Esophagus squamous epithelium (tissue), 5 donors: ENCODE measurements at places on chromosomes 2 and 18.

DNA sequence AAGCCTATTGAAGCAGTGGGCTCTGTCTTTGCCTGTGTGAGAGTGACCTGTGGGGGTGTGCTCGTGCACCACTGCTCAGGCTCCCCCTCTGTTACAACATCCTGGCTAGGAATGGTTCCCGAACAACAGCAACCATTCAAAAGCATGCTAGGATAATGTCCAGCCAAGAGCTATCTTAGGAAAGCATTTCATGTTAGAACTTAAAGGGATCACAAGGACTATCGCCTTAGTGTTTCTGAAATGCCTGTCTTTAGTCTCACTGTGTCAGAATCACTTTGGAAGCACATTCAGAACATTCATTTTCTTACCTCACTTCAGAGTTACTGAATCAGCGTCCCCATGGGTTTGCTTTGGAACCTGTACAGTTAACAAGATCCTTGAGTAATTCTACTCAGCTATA is 134.9 kb upstream of the DSEL start:
- DNase-seq, result no peak

- DNase-seq, result no peak
Observed at GRCh38 chr18:26301681-26302080, 75.4 kb downstream of the TAF4B start.

GRCh38 chr2:11933854-11934253 is 187.4 kb downstream of the LPIN1 start:
- DNase-seq, result no peak

DNA sequence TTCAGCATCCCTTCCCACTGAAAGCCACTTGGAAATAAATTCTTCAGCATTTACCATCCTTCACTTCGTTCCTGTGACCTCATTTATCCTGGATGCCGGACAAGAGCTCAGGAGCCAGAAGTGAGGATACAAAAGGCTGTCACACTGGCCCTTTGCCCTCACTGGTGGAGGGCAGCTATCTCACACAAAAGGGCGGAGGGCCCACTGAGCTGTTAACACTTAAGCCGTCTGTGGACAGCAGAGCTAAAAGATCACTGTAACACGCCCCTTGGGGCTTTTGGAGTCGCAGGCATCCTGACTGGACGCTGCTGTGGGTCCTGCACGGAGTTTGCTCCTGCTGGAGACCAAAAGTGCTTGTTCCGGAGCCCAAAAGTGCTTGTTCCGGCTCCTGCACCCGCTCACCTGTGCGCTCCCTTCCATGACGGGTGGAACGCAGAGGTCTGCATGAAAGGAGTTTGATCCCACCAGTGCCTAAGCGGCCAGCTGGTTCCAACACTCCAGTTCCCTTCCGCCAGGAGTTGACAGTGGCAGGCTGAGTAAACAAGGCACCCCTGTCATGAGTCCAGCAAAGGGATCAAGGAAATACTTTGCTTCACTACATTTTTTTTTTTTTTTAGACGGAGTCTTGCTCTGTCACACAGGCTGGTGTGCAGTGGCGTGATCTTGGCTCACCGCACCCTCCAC is 572.0 kb upstream of the LINC00305 start:
- no peak for DNase-seq

DNA sequence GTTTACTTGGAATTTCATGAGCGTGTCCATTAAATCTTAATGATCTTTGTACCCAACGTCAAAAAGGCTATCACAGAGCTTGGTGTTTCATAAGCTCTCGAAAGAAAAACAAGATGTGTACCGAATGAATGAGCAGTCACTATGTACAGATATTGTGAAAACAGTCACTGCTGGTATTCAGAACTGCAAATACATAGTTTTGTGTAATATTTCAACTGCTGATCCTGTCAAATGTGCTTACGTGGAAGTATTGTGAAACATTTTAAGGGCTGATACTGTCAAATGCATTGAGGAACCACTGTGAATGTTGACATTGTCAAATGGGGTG is 184.2 kb upstream of the KLHL29 start:
- no peak for DNase-seq

DNA sequence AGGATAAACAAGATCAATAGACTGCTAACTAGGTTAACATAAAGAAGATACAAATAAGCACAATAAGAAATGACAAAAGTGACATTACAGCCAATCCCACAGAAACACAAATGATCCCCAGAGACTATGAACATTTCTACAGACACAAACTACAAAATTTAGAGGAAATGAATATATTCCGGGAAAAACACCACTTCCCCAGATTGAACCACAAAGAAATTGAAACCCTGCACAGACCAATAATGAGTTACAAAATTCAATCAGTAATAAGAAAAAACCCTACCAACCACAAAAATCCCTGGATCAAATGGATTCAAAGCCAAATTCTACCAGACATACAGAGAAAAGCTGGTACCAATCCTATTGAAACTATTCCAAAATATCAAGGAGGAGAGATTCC is 232.4 kb upstream of the RBMS1 start:
- no peak for DNase-seq

DNA sequence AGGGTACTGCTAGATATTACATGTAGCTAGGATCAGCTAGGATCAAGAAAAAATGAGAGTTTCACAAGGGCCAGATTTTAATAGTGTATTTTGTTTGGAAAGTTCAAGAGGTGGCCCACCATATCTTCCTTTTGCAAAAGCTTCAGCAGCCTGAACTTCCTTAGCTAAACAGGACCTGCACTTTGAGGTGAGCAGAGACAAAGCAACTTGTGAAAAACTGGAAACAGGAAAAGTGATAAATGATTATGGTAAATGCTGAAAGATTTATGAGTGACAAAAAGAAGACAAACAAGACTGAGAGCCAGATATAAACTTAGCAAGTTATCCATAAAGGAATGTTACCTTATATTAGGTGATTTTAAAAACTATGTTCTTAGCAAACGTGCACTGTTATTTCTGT is 123.6 kb downstream of the ZNF521 start:
- no peak for DNase-seq

DNA sequence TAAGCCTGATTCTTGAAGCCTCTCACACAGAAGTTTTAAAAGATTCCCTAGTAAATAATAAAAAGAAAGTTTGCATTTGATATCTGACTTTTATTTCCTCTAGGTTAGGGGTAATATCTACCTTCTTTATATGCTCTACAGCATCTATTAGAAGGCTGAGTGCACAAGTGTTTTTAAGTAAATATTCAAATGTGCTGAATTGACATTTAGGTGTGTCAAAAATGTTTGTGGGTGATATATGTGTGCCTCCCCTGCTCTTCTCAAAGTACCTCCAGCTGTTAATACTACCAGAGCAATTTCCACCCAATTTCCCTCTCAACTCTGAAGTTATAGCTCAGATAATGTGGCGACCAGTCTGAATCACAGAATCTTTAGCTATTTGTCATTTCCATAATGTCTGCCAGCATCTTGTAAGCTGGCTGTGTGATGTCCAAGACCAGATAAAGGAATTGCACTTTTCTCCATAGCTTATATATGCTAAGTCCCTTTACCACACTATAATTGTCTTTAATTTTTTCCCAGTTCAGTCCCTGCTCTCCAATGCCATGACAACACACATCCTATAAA is 24.4 kb upstream of the ERMN start:
- DNase-seq, result no peak

GRCh38 chr18:59388817-59389216 is 29.8 kb upstream of the LMAN1 start:
- no peak for DNase-seq

DNA sequence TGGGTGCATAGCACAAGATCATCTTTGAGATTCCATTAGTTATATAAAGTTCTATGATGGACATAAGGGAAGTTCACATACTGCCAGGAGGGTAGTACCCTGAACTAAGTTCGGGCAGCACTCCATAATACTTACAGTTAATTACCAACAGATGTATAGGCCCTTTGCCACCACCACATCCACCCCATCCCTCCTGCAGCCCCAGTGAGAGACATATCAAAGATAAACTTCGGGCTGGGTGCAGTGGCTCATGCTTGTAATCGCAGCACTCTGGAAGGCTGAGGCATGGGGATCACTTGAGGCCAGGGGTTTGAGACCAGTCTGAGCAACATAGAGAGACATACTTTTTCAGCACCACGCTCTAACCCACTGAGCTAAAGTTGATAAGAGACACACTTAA is 46.4 kb upstream of the NPAS2 start:
- no peak for DNase-seq

DNA sequence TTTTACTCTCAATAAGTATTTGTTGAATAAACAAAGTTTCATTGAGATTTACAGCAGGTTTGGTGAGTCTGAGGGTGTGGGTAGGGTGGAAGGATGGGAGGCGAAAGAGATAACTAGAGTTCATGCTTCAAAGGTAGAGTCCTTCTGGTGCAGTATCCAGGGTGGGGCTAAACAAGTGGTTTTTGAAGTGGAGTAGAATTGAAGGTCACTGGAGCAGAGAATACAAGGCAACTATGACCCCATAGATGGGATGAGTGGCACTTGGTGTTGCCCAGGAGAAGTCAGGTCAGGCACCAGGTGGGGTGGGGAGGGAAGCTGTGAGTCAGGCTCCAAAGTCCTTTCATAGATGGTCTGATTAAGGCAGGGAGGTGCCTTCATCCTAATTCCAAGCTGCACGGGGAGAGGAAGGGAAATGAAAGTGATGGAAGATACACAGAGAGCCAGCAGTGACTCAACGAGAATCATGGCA is 6.6 kb upstream of the CAB39 start:
- DNase-seq, result no peak

- DNase-seq, result no peak
Observed at GRCh38 chr2:62471816-62472215, 34.2 kb downstream of the TMEM17 start.

DNA sequence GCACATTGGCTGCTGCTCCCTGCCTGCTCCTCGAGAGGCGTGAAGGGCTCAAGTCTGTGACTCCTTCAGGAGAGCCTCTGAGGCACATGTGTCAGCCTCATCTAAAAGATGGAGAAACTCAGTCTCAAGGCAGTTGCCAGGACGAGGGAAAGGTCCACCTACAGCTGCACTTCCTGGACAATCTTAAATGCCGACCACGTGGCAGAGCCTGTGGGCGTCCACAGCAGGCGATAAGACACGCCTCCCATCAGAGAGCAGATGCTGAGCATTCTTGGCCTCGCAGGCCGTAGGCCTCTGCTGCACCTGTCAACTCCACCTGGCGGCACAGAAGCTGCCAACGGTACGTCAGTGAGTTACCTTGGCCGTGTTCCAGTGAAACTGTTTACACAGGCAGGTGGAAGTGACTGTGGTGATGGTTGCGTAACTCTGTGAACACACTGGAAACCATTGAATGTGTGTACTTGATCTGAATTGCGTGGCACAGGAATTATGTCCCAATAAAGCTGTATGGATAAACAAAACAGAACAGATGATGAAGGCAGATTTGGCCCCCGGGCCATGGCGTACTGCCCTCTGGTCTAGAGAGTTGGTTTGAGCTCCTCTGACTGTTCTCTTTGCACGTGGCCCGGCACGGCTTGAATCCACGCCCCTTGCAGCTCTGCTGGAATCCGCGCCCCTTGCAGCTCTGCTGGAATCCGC is 114.5 kb downstream of the RNF144A start:
- DNase-seq, result no peak

- no peak for DNase-seq
Observed at GRCh38 chr18:79947881-79948610, 3.4 kb downstream of the SLC66A2 start.

DNA sequence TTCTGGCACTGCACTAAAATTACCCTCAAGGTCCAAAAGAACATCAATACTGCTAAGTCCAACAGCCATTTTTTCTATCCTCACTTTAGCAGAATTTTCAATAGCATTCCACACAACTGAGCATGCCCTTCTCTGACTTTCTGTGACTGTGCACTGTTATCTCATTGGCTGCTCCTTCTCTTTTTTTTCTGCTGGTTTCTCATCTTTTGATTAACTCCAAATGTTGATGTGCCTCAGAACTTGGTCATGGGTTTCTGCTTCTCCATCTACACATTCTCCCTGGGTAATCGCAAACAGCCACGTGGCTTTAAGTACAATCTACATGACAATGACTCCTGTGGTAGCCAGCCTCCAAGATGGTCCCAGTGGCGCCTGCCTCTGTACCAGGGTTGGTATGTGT is 75.0 kb upstream of the CD226 start:
- no peak for DNase-seq

GRCh38 chr2:231433990-231434389 is 30.3 kb downstream of the NCL start:
- no peak for DNase-seq

GRCh38 chr18:24380163-24380747 is 17.4 kb downstream of the OSBPL1A start:
- DNase-seq, result no peak

- DNase-seq, result no peak
Observed at GRCh38 chr2:44535376-44535775, 173.6 kb downstream of the CAMKMT start.

GRCh38 chr2:151070253-151070652 is 191.4 kb downstream of the RBM43 start:
- no peak for DNase-seq

DNA sequence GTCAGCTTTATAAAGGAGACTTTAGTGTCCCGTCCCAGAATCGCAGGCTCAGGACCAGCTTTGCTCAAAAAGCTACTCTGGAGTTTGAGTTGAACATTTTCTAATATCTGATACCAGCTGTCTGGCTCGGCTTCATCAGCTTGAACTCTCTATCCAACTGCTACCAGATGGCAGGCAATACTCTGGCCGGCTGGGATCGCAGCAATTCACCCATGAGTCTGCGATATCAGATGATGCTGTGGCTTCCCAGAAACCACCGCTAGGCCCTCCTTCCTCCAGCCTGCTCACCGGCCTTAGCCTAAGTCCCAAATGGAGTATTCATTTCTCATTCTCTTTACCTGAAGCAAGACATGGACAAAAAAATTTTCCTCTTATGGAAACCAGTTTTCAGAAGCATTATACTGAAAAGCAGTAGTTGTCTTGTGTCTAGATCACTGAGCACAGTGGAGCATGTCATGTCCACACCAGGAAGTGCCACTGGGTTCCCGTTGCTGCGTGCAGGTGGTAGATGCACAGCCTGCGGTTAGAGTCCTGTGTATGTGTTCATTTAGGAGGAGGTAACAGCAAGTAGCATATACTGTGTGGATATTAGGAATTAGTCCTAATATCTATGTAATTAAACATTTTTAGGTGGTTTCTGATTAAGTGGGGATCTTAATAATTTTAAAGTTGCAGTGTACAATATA is 162.0 kb upstream of the SOX11 start:
- DNase-seq, result no peak

DNA sequence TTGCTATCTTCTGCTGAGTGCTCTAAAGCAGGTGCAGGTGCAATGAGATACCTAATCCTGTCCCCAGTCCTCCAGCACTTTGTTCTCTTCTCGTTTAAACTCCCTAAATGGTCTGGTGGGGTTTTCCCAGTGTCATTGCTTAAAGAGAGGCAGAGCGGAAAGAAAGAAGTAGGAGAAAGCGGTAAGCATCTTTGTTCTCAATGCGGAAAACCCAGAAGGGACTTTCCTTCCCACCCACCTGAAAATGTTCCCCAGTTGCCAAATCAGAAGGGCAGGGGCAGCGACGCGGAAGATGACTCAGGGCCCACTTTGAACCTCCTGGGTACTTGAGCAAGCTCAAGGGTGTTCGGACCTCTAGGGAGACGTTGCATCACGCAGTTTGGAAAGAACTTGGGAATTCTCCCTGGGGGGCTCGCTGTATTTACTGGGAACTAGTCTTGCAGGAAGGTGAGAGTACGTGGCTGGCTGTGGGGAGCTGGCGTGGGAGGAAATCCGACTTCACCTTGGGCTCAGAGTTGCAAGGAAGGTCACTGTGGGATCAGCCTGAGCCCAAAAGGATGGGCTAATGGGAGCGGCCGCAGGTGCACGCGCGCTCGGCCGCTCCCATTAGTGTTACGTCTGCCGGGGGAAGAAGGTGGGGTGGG is 589 bp upstream of the SGPP2 start:
- DNase-seq, result no peak

GRCh38 chr2:79906139-79906890 is 393.5 kb downstream of the CTNNA2 start:
- no peak for DNase-seq
